Activated CD4-positive, alpha-beta T cell treated with anti-CD3 and anti-CD28 coated beads for 36 hours (primary cell): ENCODE measurements at places on chromosomes 3 and 15.

GRCh38 chr3:130900959-130901358, 7.1 kb downstream of the ATP2C1 start:
- DNase-seq, result no peak

- no peak for DNase-seq
Measured at GRCh38 chr3:158961911-158962310, 160.1 kb downstream of the MFSD1 start.

DNA sequence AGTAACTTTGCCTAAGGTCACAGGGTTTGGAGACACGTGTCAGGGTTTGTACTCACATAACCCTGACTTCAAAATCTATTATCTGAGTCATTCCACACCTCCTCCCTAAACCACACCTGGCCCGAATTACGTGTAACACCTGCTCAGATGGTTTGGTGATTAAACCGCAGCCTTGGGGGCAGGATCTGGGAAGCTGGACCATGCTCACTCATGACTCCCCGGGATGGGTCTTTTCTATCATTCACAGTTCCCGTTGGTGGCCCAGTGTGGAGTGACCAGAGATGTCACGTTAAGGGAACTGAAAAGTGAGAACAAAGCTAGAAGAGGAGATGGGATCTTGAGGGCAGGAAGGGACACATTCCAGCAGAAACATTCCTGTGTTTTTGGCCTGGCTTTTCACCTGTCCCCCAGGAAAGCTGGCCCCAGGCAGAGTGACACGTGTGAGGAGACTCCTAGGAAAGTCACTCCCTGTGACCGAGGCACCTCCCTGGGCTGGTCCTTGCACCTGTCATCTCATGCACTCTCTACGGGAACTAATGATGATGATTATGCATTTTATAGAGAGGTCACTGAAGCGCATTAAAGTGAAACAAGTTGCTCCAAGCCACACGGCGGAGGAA, 75.4 kb upstream of the POMGNT2 start:
- peak; percentile 78 for DNase-seq

- DNase-seq, result no peak
Measured at GRCh38 chr3:123735456-123735855, 148.7 kb downstream of the MYLK start.

GRCh38 chr15:33114374-33114717, 80.2 kb downstream of the FMN1 start:
- no peak for DNase-seq

DNA sequence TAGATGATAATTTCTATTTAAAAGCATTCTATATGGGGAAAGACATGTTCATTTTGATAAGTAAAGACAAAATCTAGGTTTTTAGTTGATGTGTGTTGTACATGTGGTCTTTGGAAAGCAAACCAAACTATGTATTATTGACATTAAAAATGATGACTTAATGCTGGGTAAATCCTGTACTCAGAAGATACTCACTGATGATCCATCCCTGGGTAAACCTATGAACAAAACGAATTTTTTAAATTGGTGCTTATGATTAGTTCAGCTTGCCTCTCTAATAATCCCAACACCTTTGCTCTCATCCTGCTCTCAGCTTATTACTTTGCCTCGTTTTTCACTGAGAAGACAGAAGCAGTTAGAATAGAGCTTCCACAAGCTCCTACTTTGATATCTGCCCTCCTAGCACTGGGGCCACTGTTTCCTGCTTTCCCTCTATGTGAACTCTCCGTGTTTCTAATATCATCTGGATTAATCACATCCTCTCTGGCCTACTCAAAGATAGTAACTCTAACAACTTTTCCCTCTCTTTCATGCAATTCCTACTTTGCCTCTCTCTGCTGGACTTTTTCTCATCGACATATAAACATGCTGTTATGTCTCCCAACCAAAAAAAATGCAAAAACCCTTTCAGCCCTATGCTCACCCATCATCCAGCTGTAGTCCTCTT, 29.3 kb downstream of the RARRES1 start:
- DNase-seq, result no peak

DNA sequence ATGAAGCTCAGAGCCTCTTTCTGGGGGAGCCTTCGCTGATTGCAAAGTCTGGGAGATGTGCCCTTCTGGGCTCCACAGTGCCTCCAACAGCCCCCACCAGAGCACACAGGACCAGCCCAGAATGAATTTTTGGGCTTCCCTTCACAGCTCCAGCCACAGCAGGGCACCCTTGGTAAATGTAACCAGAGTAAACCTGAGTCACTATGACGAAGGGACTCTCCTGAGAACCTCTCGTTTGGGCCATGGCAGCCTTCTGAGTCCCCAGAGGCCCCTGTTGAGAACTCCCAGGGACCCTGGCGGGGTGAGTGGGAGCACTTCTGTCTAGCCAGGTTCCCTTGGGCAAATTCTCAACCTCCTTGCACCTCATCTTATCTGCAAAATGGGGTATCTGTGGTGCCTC, 20.8 kb downstream of the FAM3D start:
- no peak for DNase-seq

- no peak for DNase-seq
Measured at GRCh38 chr3:69741032-69741767, 1.9 kb downstream of the MITF start.

DNA sequence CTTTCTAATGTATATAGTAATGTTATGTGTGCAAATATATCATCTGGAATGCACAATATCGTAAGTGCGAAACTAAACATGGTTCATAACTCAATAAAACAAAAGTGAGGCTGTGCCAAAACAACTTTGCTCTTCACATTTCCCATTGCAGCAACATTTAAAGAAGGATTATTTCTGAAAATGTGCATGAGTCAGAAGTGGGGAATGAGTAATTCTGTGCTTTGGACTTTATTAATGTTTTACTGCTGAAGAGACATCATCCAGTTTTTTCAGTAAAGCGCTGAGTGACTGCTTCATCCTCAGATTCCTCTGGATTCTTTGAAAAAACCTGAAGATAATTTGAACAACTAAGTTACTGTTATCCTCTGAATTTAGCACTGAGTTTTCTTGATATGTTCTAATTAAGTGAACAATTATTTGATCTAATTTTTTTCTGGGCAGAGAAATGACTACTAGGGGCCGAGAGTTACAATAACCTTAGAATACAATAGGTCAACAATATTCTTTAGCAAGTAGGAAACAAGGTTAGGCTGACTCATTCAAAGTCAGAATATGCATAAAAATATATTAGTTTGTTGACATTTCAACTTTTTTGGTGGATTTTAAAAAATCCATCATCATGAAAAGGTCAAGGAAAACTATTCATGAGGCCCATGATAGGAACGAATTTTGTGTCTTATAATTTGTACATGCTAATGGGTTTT, 20.0 kb upstream of the PLCL2 start:
- no peak for DNase-seq

GRCh38 chr3:62049033-62049432, 324.3 kb downstream of the FEZF2 start:
- no peak for DNase-seq

DNA sequence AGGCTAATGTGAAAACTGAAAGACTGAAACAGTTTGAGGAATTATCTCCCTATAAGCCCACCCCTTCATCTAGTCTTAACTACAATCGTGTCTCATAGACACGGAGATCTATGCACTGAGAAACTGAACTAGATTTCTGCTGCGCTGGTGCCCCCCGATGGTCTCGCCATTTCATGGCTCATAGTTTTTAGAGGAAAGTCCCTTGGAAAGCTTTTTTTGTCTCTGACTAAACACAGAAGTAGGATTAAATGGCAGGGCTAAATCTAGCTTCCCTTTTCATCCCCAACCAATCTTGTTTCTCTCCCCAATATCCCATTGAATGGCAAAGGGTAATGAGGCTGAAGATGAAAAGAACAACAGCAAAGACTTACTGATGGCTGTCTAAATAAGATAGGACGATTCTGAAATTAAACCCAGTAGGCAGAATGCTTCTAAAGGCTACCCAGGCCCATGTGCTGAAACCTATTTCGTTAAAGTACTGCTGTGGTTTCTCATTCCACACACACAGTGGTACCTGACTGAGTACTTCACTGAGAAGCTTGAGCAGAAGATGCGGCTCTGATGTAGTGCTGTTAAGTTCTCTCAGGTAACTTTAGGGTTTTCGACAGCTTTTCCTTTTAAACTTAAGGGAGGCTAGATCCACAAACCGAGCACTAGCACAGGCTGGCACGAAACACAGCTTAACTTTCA, 142.7 kb downstream of the GADL1 start:
- peak; percentile 84 for DNase-seq

- DNase-seq, result no peak
Measured at GRCh38 chr3:39106281-39106811, 1.1 kb downstream of the GORASP1 start.

- DNase-seq, result no peak
Measured at GRCh38 chr3:123349566-123350435, 99.1 kb downstream of the ADCY5 start.

DNA sequence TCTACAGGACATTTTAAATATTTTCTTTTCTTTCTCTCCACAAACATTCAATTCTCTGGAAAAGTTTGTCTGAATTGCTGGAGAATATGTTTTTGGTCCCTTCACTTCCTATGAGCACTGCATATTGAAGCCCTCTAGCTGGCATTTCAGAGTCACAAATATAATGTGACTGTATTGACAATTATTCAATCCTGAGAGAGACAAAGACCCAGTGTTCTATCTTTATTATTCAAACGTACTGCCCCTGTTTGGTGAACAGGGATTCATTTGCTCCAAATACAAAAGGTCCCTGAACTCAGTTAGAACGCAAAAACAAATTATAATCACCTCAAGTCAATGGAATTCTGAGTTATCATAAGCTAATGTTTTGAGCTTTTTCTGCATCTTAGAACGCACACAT, 173.1 kb upstream of the CDIN1 start:
- DNase-seq, result no peak

DNA sequence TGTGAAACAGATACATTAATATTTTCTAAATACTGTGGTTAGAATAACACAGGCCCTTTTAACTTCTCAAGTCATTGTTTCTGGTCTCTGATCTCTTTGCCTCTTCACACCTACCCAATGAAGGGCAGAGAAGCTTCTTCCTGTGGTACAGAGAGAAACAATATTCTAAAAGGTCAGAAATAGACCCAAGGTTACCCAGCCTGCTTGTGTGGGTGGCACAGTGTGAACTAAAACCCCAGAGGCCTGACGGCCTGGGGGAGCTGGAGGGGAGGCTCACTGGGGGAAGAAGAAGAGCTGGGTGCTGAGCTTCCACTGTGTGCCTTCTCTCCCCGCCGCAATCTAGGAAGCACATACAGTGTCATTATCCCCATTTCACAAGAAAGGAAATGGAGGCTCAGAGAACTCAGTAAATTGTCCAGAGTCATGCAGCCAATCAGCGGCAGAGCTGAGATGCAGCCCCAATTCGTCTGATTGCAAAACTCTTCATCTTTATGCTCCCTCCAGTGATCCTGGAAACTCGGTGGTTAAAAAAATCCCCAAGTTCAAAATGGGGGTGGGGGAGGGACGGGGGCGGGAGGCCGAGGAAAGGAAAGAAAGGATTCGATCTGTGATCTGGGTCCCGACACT, 64.1 kb upstream of the HEG1 start:
- peak; percentile 33 for DNase-seq

DNA sequence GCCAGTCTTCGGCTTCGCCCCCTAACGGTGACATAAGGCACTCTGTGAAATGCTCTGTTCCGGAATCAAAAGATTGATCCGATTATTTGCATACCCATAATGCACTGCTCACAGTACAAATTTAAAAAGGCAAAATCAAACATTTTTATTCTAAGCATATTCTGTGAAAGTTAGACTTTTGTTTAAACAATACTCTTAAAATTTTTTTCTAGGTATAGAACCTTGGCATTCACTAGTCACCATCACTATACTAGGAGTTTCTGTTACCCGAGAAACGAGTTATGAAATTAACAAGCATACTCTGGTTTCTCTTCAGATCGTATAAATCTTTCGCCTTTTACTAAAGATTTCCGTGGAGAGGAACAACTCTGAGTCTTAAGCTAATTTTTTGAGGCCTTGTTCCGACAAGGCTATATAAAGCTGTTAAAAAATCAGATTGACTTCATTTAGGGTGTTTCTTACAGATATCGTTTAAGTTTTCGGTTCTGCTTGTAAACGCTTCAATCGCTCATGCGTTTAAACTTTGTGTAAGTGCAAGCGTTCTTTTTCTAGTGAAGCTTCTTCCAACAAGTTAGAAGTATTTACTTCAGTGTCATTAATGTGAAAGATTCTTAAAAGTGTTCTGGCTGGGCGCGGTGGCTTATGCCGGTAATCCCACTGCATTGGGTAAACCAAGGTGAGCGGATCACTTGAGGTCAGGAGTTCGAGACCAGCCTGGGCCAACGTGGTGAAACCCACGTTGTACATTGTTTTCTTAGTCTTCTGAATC, at the start of gene RNU5B-1:
RNU5B-1 (plus strand) TSS at position 297 of the 769 bp plus-strand sequence.
- peak; percentile 87 for DNase-seq

DNA sequence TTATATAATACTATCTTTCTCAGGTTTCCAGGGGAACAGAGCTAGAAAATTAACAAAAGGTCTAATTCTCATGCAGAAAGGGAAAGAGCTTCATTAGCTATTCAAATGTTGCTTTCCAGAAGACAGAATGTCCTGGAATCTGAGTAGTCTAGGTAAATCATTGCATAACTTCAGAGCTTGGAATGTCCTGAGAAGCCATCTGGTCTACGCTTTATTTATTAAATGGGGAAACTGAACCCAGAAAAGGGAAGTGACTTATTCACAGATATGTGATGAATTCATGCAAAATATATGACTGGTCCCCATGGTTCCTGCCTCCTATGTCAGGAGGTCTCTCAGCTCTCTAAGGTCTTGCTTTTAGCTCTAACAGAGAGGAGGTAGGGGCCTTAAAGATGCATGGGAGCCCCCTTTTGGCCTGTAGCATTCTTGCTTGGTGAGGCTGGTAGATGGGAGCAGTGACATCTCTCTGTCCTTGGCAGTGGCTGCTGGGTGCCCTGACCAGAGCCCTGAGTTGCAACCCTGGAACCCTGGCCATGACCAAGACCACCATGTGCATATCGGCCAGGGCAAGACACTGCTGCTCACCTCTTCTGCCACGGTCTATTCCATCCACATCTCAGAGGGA, 99.2 kb downstream of the CEMIP start:
- no peak for DNase-seq

GRCh38 chr3:24810881-24811280, 316.2 kb upstream of the THRB start:
- DNase-seq, result no peak

DNA sequence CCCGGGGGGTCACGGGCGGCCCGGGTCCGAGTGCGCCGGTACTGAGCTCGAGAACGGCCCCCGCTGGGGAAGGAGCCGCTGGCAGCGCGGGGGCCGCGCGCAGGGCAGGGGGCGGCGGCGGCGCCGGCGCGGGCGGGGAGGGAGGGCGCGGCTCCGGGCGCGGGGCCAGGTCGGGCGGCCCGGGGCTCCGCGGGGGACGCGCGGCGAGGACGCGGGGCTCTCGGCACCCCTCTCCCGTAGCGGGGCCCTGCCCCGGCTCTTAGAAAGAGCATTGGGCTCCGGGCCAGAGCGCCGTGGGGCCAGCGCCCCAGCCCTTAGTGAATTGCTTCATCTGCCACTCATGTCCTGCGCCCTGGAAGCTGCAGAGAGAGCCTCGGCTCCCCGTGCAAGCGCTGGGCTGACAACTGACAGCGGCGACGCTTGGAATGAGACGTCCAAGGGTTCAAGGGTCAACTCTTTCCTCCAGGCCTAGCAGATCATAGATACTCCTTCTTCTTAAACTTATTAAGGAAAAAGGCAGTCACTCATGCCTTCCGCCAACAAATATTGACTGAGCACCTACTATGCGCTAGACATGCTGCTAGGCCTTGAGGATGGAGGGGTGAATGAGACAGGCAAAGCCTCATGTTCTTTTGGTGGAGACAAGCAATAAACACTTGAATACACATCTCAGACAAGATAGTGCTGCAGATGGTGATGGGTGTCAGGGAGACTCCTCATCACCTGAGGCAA, 140.8 kb downstream of the SMAD6 start:
- peak; percentile 20 for DNase-seq
